ENCODE measurements at places on chromosomes 11 and 22.

DNA sequence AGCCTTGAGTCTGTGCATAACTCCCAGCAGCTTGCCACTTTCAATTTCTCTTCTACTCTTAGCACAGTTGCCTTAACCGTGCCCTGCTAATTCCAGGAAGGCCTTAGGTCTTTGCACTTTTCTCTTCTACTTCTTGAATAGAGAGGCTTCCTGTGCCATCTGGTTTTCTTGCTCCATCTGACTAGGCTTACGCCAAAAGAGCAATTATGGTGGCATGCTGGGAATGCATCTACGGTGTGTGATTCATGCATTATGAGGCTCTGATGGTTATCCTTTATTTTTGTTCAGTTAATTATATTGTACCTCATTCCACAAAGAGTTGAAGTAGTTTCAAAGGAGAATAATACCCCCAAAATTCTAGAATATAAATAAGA, 29.4 kb downstream of the SIK2 start:
- DNase-seq, result no peak

- no peak for DNase-seq
These were observed 28.5 kb downstream of the CELF1 start for GRCh38 chr11:47524291-47524874.

DNA sequence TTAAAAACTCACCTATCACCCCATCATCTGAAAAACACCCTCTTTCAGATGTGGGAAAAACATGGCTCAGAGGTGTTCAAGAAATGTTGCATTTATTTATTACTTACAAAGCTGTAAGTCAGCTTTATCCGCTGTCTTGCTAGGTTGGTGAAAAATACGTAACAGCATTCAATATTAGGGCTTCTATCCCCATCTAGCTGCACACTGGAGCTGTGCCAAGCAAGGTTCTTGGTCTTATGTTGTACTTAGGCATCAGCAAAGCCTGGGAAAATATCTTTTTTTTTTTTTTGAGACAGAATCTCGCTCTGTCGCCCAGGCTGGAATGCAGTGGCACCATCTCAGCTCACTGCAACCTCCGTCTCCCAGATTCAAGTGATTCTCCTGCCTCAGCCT, 7.5 kb downstream of the SERPING1 start:
- no peak for DNase-seq

- DNase-seq, result no peak
These were observed 16.6 kb downstream of the ASRGL1 start for GRCh38 chr11:62353841-62354240.

GRCh38 chr11:66222358-66223149, 45.9 kb upstream of the RAB1B start:
- peak; percentile 92 for DNase-seq

DNA sequence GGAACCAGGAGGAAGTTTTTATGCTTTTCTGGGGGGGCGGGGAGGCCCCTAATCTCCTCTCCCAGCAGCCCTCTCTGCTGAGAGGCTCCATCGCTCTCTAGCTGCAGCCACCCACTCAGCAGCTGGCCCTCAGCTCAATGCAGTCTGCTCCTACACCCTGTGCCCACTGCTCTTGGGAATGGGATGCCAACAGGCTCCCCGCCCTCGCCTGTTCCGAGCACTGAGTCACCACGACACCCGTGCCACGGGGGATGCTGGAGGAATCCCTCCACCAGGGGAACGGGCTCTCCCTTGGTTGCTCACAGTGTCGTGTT, 23.5 kb upstream of the SUSD2 start:
- peak; percentile 94 for DNase-seq

DNA sequence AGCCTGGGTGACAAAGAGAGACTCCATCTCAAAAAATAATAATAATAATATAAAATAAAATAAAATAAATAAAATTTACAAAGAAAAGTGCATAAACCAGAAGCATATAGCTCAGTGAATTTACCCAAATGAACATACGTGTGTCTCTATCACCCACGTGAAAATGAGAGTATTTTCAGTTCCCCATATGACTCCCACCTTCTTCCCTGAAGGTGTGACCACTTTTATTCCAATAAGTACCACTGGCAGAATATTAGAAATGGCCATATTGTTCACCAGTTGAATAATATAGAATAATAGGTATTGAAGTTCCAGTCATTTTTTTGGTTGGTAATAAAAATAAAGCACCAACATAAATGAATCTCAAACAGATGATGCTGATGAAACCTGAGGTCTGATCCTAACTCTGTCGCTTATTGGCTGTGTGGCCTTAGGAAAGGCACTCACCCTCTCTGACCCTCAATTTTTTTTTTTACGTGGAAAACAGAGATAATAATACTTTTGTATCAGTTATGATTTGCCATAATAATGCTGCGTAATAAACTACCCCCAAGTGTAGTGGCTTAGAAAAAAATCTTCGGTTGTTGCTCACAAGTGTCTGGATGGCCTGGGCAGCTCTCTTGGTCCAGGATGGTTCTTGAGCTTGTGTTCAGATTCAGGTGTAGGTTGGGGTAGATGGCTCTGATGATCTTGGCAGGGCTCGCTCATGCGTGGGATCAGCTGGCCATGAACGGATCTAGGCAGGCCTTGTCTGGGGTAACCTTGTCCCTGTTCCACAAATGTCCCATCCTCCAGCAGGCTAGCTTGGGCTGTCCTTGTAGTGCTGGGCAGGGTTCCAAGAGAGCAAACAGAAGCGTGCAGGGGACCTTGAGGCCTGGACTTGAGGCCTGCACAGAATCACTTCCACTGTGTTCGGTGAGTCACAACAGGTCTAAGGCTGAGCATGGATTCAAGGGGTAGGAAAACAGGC, 88.1 kb downstream of the MYO18B start:
- no peak for DNase-seq

- DNase-seq, result no peak
These were observed 138.2 kb upstream of the MTMR2 start for GRCh38 chr11:96062134-96062533.

DNA sequence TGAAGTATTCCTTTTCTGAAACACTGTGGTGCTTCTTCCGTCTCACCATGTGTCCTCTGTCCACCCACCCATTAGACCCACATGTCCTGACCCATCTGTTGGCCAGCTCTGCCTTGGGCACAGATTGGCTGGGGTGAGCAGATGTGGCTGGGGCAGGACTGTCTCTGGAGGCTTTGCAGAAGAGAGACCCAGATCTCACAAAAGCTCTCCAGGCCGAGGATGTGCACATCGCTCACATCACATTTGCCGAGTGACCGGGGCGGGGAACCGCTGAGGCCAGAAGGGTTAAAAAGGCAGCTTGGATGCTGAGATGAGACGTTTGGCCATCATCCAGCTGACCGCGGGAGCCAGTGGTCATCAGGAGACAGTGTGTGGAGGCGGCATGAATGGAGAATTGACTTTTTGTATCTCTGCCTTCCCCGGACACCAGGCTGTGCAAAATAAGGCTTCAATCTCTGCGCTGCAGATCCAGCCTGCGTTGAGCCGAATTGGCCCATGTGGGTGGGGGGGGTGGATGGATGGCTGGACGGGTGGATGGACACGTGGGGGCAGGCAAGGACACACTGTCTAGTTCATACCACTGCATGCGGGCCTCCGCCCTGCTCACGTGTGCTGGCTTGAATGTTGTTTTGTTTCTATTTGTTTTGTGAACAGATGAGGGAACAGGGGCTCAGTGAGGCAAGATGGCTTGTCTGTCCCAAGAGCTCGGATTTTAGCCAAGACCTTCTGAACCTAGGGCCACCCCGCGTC, 6.1 kb downstream of the IFITM10 start:
- peak; percentile 84 for DNase-seq

- peak; percentile 77 for DNase-seq
These were observed 31.5 kb downstream of the ARVCF start for GRCh38 chr22:19984851-19985811.

DNA sequence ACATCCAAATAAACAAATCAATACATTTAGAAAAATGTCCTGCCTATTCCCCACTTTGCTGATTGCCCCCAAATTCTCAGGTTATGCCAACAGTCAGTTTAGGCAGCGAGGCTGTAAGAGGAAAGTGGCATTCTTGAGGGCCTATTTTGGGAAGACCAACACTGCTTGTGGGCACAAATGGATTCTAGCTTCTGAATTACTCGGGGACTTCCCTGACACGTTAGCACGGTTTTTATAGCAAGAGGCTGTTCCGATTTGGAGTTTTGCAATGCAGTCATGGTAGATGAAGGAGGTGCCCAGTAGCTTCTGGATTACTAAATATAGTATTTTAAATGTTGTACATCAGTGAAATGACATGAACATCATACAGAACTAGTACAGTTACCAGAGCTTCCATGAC, 13.1 kb downstream of the RCN1 start:
- DNase-seq, result no peak

DNA sequence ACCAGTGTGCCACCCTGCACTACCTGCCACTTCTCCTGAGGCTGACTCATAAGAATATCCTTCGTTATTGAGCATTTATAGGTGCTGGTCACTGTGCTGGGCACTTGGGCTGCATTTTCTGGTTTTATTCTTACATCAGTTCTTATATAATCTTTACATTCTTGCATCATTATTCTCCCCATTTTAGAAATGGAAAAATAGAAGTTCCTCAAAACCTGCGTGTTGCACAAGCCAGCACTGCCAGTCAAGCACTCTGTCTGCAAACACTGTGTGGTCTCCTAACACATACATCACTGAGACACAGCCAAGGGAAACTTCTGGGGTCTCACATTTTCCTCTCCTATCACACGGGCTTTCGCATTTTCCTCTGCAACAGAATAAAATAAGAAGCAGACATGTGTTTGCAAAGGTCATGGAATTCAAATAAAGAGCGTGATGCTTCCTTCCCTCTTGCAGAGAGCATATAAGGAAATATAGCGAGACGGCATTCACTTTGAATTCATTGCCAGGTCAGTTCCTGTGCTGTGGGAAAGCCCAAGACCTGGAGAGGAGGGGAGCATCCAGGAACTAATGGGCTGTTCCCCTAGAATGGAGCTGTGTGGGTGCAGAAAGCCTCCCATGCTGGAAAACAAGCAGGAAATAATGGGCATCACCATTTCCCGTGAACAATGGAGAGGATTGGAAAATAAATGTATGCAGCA, 73.9 kb upstream of the SEZ6L start:
- DNase-seq, result no peak

- DNase-seq, result peak; percentile 77
These were observed 3.9 kb downstream of the CREB3L1 start for GRCh38 chr11:46281371-46281831.

- DNase-seq, result peak; percentile 38
These were observed 3.0 kb downstream of the FRMD8 start for GRCh38 chr11:65389294-65389980.

DNA sequence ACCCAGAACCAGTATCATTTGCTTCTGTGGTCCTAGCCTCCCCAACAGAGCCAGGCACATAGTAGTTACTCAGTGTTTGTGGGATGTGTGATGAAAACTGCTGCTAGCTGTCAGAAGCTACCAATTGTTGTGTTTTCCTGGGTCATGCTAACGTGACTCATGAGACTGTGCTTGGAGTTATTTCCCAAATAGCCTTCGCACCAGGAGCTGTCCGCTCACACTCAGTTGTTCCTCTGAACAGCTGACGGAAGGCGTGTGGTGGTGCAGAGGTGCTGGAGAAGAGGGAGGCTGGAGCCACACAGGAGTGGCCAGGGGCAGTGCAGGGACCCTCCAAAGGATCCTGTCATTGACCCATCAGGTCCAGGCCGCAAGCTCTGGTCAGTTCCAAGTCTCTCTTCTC, 53.9 kb upstream of the TBCEL start:
- DNase-seq, result no peak

DNA sequence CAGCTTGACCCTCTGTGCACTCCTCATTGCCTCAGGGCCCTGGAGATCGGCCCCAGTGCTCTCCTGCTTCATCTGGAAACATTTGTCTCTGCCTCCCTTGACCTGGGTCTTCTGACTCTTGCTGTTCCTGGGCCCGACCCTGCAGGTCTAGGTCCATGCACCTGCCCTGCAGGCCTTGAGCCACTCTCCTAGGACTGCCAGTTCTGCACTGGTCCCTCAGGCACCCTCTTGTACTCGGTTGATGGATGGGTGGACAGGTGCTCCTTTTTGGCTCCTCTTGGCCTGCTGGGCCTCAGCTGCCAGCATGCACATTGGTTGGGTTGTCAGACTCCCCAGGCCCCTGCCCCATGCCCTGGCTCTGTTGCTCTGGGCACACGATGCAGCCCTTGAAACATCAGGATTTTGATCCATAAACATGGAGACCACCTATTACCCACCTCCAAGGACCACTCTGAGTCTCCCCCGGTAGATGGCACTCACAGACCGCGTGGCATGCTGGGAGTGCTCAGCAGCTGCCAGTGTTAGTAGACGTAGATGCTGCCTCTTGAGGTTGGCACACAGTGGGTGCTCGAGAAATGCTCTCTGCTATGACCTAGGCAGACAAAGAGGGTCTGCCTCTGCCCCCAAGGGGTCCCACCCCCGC, 20.2 kb upstream of the ACR start:
- no peak for DNase-seq

GRCh38 chr22:48104102-48104738, 1341.8 kb downstream of the TBC1D22A start:
- no peak for DNase-seq

GRCh38 chr11:7544021-7544420, 30.2 kb downstream of the PPFIBP2 start:
- no peak for DNase-seq

GRCh38 chr11:33778675-33779074, 4.4 kb upstream of the FBXO3 start:
- DNase-seq, result peak; percentile 60

DNA sequence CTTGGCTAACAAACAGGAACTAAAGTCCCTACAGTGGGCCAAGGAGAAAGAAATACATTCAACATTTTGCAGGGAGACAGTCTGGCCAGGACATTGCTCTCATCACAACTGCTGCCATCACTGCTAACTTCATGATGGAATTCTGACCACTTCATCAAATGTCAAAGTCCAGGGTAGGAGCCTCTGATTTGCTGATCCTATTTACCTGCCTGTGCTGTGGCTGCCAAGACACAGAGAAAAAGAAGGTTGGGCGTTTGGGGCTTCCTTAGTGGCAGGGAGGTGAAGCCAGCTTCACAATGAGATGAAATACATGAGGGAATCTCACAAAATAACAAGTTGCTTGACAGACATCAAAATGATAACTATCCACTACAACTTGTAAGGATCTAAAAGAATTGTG, 343.9 kb upstream of the CADM1 start:
- no peak for DNase-seq

DNA sequence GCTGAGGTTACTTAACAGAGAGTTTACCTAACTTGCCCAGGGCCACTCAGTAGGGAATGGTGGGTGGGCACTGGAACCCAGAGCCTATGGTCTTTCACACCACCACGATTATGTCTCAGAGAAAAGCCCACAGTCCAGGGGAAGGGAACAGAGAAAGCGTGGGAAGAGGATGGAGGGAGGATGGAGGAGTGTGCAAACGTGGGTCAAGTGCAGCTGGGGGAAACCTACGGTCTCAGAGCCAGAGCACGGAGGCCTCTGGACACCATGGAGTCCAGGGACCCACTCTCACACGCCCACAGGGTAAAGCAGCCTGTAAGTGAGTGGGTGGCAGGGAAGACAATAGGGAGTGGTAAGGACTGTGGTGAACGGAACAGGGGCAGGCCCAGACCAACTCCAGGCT, 47.3 kb upstream of the SLC35C1 start:
- DNase-seq, result no peak

DNA sequence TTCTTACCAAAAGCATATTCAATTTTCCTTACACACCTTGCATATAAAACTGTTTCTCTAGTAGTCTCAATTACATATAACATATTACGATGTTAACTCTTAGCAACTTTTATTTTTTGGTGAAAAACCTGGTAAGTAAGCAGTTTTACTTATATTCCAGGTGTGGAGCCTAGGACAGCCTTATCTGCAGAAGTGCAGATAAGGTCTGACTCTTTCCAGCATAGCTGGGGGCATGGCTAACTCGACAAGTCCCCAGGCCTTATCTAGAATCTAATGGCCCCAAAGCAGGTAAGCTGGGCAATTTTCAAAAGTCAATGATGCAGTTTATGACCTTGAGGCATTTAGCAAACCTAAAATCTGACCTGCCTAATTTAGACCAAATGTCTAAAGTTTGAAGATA, 4.2 kb upstream of the C1QTNF6 start:
- DNase-seq, result no peak
